ENCODE measurements at places on chromosomes 5 and 9.

DNA sequence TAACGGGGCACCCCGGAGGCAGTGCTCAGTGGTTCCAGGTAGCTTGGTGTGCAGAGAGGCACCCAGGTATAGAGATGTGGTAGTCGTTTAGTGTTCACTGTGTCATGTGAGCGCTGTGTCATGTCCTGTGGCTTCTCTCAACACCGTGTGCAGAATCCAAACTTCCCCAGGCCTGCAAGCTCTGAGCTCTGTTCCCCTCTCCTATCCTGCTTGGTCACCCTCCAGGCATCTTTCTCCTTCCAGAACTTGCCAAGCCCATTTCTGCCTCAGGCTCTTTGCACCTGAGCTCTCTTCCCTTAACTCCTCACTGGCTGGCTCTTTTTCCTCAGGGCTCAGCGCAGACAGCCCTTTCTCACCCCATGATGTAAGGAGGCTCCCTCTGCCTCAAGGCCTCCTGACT lies 64.8 kb downstream of the CARTPT start:
- H3K27ac ChIP-seq: peak overlapping the region; percentile 0
- DNase-seq: no peak
- no peak overlapping the region for H3K4me3 ChIP-seq

- peaks cover 31% of the 10 kb centered on the region for H3K4me1 ChIP-seq
- H3K27me3 ChIP-seq: peaks cover 2% of the 10 kb centered on the region
- no peak overlapping the region for H3K27ac ChIP-seq
- peak overlapping the region; percentile 13 for H3K4me3 ChIP-seq
- peak; percentile 71 for DNase-seq
Measured at GRCh38 chr5:72818866-72819534, 2.5 kb downstream of the TNPO1 start.

DNA sequence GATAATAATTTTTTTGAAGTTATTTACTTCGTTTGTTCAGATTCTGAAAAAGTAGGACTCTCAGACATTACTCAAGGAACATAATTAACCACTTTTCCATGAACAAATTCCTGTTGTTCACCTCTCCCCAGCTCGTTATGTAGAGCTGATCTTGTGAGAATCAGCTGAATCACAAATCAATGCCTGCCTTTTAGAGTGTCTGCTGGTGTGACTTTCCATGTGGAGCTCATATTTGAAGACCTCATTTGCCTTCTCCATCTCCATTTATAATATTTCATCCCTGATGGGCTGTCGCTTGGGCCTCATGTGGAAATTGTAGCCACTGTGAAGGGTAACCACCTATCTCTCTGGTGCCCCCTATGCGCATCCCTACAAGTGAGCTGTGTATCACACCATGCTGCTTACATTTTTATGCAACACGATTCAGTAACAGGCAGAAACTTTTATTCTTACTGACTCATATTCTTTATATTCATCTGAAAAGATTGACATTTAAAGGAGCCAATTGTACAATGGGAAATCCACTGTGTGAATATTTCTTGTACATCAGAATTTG lies 111.3 kb downstream of the STK32A start:
- DNase-seq: no peak
- H3K27ac ChIP-seq: no peak overlapping the region
- no peak overlapping the region for H3K4me3 ChIP-seq
- no peaks in the 10 kb centered on the region for H3K27me3 ChIP-seq
- H3K36me3 ChIP-seq: no peaks in the 10 kb centered on the region
- H3K4me1 ChIP-seq: no peaks in the 10 kb centered on the region

GRCh38 chr9:100587375-100587774 lies 9.5 kb downstream of the CAVIN4 start:
- no peak for DNase-seq
- H3K4me1 ChIP-seq: no peaks in the 10 kb centered on the region
- no peaks in the 10 kb centered on the region for H3K27me3 ChIP-seq
- no peak overlapping the region for H3K4me3 ChIP-seq
- no peak overlapping the region for H3K27ac ChIP-seq
- no peaks in the 10 kb centered on the region for H3K36me3 ChIP-seq

DNA sequence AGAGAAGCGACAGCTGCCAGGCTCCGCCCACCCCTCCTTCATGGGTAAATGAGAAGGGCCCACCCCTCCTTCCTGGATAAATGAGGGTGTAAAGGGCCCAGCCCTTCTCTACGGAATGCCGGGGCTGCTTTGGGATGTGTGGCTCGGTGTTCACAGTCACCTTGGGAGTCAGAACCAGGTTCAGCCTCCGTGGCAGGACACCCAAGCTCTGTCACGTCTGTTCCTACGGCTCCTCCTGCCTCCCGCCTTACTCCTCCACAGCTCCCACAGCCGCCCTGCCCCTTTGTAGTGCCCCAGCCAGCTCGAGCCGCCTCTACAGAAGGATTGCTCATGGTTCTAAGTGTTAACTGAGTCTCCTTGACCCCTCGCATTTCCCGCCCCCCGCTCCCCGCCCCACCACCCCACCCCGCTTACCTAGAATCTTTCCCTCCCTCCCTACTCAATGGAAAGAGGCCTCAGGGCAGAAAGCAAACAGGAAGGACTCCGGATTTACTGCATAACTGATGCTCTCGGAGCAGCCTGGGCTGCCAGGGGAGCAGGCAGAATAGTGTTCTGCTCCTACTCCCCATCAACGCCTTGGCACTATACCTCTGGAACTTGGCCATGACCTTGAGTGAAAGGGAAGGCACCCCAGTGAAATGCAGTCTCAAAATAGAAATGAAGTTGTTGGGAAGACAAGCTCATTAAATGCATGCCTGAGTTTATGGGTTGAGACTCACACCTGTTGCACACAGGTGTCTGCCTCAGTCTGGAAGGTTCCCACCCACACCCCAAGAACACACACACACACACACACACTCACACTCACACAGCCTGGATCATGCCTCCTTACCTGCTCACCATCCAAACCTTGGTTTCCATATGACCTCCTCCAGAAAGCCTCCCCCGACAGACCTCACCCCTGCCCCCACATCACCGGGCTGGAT lies 59.6 kb downstream of the NEURL1B start:
- H3K27ac ChIP-seq: no peak overlapping the region
- DNase-seq: no peak
- peaks cover 30% of the 10 kb centered on the region for H3K27me3 ChIP-seq
- no peaks in the 10 kb centered on the region for H3K36me3 ChIP-seq

GRCh38 chr5:115815693-115816225 lies 700 bp downstream of the CDO1 start:
- H3K4me3 ChIP-seq: peak overlapping the region; percentile 64
- no peak for DNase-seq
- H3K36me3 ChIP-seq: peaks cover 2% of the 10 kb centered on the region
- H3K27ac ChIP-seq: no peak overlapping the region
- peaks cover 73% of the 10 kb centered on the region for H3K27me3 ChIP-seq

DNA sequence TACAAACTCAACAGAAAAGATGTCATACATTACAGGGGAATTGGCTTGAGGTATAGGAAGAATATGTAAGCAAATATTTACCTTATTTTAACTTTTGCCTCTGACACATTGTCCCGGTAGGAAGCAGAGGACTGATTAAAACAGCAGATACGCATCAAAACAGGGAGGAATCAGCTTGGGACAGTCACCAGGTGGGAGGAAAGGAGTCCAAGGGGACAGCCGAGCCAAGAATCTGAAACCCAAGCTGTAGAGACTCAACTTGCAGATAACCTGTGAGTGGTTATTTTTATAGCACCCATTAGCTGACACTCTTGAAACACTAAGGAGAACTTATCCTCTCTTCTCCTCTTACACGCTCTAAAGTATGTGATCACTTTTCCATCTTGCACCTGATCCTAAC lies 22.3 kb downstream of the PDZD2 start:
- H3K4me1 ChIP-seq: no peaks in the 10 kb centered on the region
- no peak overlapping the region for H3K4me3 ChIP-seq
- DNase-seq: no peak
- H3K36me3 ChIP-seq: no peaks in the 10 kb centered on the region
- H3K27ac ChIP-seq: no peak overlapping the region
- no peaks in the 10 kb centered on the region for H3K27me3 ChIP-seq

GRCh38 chr9:114016629-114017423 lies 61.3 kb downstream of the AMBP start:
- DNase-seq: peak; percentile 12
- no peak overlapping the region for H3K4me3 ChIP-seq
- H3K4me1 ChIP-seq: no peaks in the 10 kb centered on the region
- H3K27ac ChIP-seq: no peak overlapping the region
- no peaks in the 10 kb centered on the region for H3K36me3 ChIP-seq

GRCh38 chr5:1731091-1731639 lies 68.5 kb downstream of the MRPL36 start:
- no peaks in the 10 kb centered on the region for H3K36me3 ChIP-seq
- H3K27ac ChIP-seq: no peak overlapping the region
- no peak overlapping the region for H3K4me3 ChIP-seq
- no peaks in the 10 kb centered on the region for H3K27me3 ChIP-seq
- H3K4me1 ChIP-seq: no peaks in the 10 kb centered on the region

GRCh38 chr9:125995706-125996105 lies 248.5 kb downstream of the PBX3 start:
- no peak overlapping the region for H3K27ac ChIP-seq
- no peaks in the 10 kb centered on the region for H3K4me1 ChIP-seq
- no peaks in the 10 kb centered on the region for H3K36me3 ChIP-seq
- H3K4me3 ChIP-seq: no peak overlapping the region

GRCh38 chr5:117235786-117236185 lies 661.2 kb upstream of the SEMA6A start:
- H3K27ac ChIP-seq: no peak overlapping the region
- H3K4me3 ChIP-seq: no peak overlapping the region
- H3K4me1 ChIP-seq: no peaks in the 10 kb centered on the region
- no peaks in the 10 kb centered on the region for H3K36me3 ChIP-seq
- DNase-seq: no peak

GRCh38 chr5:23001120-23001519 lies 148.0 kb upstream of the CDH12 start:
- no peaks in the 10 kb centered on the region for H3K4me1 ChIP-seq
- H3K27ac ChIP-seq: no peak overlapping the region
- no peak overlapping the region for H3K4me3 ChIP-seq
- no peaks in the 10 kb centered on the region for H3K27me3 ChIP-seq

GRCh38 chr5:137631453-137631852 lies 104.4 kb downstream of the KLHL3 start:
- no peak for DNase-seq
- no peaks in the 10 kb centered on the region for H3K4me1 ChIP-seq
- H3K27ac ChIP-seq: no peak overlapping the region
- no peaks in the 10 kb centered on the region for H3K36me3 ChIP-seq

DNA sequence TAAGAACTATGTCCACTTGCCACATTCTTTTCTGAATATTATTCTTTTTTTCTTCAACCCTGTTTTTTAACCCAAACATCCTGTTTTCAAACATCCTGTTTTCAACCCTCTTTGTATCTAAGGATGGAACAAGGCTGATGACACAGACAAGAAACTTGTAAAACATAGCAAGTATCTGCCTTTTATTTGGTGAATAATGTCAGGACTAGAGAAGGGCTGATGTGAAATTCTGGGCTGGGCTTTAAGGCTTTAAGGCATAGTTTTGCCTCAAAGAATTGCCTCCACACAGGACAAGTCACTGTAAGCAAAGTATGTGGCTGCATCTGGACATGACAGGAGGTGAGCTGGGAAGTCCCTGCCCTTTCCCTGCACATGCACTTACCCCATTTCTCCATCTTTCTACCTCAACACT lies 42.5 kb upstream of the RIC1 start:
- H3K4me3 ChIP-seq: no peak overlapping the region
- DNase-seq: no peak
- H3K27me3 ChIP-seq: no peaks in the 10 kb centered on the region

GRCh38 chr9:6845128-6845826 lies 87.5 kb downstream of the KDM4C start:
- H3K36me3 ChIP-seq: peaks cover 16% of the 10 kb centered on the region
- no peaks in the 10 kb centered on the region for H3K27me3 ChIP-seq
- no peak for DNase-seq
- no peak overlapping the region for H3K4me3 ChIP-seq
- H3K27ac ChIP-seq: no peak overlapping the region
- H3K4me1 ChIP-seq: no peaks in the 10 kb centered on the region

DNA sequence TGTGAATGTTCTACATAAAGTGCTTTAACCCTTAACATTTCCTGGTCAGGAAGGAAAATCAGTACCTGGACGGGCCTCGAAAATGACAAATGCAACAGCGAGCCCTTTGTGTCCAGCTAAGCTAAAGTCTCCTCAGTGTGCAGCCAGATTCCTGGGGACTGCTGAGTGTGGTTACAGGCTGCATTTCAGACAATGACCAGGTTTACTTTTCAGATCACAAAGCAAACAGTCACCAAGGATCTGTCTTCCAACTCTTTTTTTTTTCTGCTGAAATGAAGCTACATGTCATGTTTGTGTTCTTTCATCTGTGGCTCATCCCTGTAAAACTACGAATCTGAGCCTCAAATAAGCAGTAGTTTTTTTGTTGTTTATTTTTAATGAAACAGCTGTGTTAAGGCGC lies 20.8 kb downstream of the SLC46A2 start:
- no peak overlapping the region for H3K4me3 ChIP-seq
- no peak for DNase-seq
- no peaks in the 10 kb centered on the region for H3K27me3 ChIP-seq
- H3K4me1 ChIP-seq: no peaks in the 10 kb centered on the region
- no peaks in the 10 kb centered on the region for H3K36me3 ChIP-seq
- H3K27ac ChIP-seq: no peak overlapping the region

DNA sequence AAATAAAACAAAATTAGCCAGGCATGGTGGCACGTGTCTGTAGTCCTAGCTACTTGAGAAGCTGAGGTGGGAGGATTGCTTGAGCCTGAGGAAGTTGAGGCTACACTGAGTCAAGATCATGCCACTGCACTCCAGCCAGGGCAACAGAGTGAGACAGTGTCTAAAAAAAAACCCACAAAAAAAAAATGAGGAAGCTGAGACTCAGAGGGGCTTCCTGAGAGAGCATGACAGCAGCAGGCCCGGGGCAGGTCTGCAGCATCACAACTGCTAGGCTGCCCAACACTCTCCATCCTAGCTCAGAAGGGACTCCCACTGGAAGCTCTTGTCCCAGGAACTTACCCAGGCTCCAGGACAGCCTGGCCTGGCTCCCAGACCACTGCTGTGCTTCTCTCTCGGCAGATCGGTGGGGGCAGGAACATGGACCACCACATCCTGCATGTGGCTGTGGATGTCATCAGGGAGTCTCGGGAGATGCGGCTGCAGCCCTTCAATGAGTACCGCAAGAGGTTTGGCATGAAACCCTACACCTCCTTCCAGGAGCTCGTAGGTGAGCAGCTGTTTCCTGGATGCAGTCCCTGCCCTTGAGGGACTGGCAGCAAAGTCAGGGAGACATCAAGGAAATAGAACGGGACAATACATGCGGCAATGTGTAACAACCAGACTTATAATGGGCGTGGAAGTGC lies 19.1 kb downstream of the PTGS1 start:
- H3K27me3 ChIP-seq: peaks cover 12% of the 10 kb centered on the region
- no peak for DNase-seq
- H3K4me1 ChIP-seq: peaks cover 8% of the 10 kb centered on the region
- no peak overlapping the region for H3K27ac ChIP-seq
- H3K36me3 ChIP-seq: no peaks in the 10 kb centered on the region

All from activated CD8-positive, alpha-beta T cell treated with anti-CD3 and anti-CD28 coated beads, Interleukin-2, amount 10 ng/mL, durations not matched to agents 7 days and 5 days (primary cell).